Peyer's patch (tissue), 4 donors: ENCODE measurements at places on chromosomes 1 and 21.
A peak's percentile ranks its signal among the peaks of the same experiment; 100 is the strongest.

DNA sequence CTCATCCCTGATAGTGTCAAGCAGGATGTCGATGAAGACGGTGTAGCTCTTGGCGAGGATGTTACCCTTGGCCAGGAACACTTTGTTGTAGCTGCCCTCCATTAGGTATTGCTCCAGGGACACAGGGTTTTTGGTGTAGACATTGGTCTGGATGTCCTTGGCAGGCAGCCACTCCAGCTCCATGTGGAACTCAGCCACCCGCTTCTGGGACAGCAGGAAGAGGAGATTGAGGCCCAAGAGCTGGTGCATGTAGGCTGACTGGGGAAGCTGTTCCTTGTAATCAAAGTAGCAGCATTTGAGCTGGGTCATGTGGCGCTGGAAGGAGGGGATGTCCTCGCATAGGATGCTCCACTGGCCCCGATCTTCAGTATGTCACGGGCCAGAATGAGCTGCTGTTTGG is 9.5 kb downstream of the IL6R start:
- no peaks in the 10 kb centered on the region for H3K27me3 ChIP-seq
- no peak for DNase-seq
- H3K4me1 ChIP-seq, result peaks cover 4% of the 10 kb centered on the region
- H3K27ac ChIP-seq, result no peak overlapping the region
- H3K4me3 ChIP-seq, result no peak overlapping the region
- no peaks in the 10 kb centered on the region for H3K36me3 ChIP-seq

GRCh38 chr1:53508991-53509666 is 49.9 kb downstream of the DMRTB1 start:
- no peaks in the 10 kb centered on the region for H3K4me1 ChIP-seq
- H3K27ac ChIP-seq, result no peak overlapping the region
- no peaks in the 10 kb centered on the region for H3K36me3 ChIP-seq
- no peaks in the 10 kb centered on the region for H3K27me3 ChIP-seq

GRCh38 chr1:22089787-22090186 is 37.3 kb downstream of the CDC42 start:
- no peaks in the 10 kb centered on the region for H3K36me3 ChIP-seq
- no peak overlapping the region for H3K4me3 ChIP-seq
- no peaks in the 10 kb centered on the region for H3K4me1 ChIP-seq
- H3K27ac ChIP-seq, result no peak overlapping the region

DNA sequence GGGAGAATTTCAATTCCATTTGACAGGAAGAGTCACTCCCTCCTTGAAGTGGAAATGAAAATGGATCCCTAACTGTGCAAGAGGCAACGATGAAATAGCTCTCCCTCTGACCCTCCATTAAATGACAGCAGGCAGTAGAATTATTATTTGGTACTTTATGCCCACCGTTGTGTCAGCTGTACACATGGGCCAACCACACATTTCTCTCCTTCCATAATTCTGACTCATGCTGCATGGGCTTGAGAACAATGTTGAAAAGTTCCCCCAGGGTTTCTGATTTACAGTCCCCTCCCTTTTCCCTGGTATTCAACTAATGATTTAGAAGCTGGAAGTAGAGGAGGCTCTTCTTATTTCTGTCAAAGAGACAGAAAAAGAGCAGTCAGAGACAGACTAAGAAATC is 103.5 kb downstream of the RGS7 start:
- no peak overlapping the region for H3K27ac ChIP-seq
- H3K27me3 ChIP-seq, result no peaks in the 10 kb centered on the region
- H3K4me3 ChIP-seq, result no peak overlapping the region
- no peak for DNase-seq
- no peaks in the 10 kb centered on the region for H3K4me1 ChIP-seq
- no peaks in the 10 kb centered on the region for H3K36me3 ChIP-seq

DNA sequence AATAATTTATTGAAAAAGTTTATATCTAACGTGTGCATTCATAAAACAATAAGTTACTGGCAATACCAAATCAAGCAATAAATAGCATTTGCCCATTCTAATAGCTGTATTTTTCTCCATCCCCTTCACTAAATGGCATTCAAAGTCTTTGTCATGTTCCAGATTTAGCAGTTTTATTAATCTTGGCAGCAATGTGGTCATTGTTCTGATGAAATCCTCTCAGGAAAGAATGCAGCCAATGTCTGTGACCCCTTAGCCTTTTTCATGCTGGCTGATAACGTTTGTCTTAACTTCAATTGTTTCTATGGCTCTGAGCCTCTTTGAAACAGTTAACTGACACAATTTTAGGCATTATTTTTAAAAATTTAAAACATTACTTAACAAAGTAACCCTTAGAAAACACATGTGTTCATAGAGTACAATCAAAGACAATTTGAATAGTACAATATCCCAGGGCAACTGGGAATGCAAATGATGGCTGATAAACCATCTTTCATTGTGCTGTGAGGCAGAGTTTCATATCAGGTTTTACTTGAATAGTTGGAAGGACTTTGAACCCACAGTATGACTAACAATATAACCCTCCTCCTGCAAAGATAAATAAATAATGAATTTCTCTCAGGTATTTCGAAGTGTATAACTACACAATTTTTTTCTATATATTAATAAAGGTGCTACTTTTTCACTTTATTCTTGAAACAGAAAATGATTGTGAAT is 217.5 kb downstream of the LRRIQ3 start:
- H3K4me3 ChIP-seq, result no peak overlapping the region
- H3K4me1 ChIP-seq, result no peaks in the 10 kb centered on the region
- H3K27ac ChIP-seq, result no peak overlapping the region
- DNase-seq, result no peak
- no peaks in the 10 kb centered on the region for H3K36me3 ChIP-seq

GRCh38 chr21:43956019-43956669 is 56.0 kb upstream of the TRAPPC10 start:
- no peak overlapping the region for H3K4me3 ChIP-seq
- H3K4me1 ChIP-seq, result peaks cover 5% of the 10 kb centered on the region
- H3K27me3 ChIP-seq, result no peaks in the 10 kb centered on the region
- no peak for DNase-seq
- no peaks in the 10 kb centered on the region for H3K36me3 ChIP-seq

DNA sequence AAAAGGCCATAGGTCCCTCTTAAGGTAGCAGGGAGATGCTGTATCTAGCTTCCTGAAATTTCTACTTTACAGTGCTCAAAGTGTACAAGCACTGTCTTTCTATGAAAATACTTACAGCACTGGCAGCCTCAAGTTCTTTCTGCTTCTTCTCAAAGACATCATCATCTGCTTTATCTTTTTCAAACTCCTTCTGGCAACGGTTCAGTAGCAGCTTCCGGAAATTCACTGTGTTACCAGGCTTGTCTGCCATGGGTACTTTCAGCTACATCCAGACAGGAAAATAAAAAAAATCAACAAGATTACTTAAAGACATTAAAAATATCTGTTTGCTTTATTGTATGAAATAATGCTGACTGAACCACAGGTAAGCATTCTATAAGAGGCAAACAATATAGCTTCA is 77.9 kb upstream of the HP1BP3 start:
- no peaks in the 10 kb centered on the region for H3K4me1 ChIP-seq
- no peak overlapping the region for H3K4me3 ChIP-seq
- no peak for DNase-seq
- no peaks in the 10 kb centered on the region for H3K27me3 ChIP-seq

GRCh38 chr1:208479435-208479834 is 235.3 kb upstream of the PLXNA2 start:
- H3K27ac ChIP-seq, result no peak overlapping the region
- H3K36me3 ChIP-seq, result no peaks in the 10 kb centered on the region
- no peak overlapping the region for H3K4me3 ChIP-seq
- no peak for DNase-seq
- no peaks in the 10 kb centered on the region for H3K4me1 ChIP-seq
- H3K27me3 ChIP-seq, result no peaks in the 10 kb centered on the region

GRCh38 chr1:77283701-77284425 is 2.0 kb downstream of the AK5 start:
- no peaks in the 10 kb centered on the region for H3K4me1 ChIP-seq
- H3K27me3 ChIP-seq, result peaks cover 9% of the 10 kb centered on the region
- H3K4me3 ChIP-seq, result no peak overlapping the region
- no peaks in the 10 kb centered on the region for H3K36me3 ChIP-seq
- no peak overlapping the region for H3K27ac ChIP-seq

DNA sequence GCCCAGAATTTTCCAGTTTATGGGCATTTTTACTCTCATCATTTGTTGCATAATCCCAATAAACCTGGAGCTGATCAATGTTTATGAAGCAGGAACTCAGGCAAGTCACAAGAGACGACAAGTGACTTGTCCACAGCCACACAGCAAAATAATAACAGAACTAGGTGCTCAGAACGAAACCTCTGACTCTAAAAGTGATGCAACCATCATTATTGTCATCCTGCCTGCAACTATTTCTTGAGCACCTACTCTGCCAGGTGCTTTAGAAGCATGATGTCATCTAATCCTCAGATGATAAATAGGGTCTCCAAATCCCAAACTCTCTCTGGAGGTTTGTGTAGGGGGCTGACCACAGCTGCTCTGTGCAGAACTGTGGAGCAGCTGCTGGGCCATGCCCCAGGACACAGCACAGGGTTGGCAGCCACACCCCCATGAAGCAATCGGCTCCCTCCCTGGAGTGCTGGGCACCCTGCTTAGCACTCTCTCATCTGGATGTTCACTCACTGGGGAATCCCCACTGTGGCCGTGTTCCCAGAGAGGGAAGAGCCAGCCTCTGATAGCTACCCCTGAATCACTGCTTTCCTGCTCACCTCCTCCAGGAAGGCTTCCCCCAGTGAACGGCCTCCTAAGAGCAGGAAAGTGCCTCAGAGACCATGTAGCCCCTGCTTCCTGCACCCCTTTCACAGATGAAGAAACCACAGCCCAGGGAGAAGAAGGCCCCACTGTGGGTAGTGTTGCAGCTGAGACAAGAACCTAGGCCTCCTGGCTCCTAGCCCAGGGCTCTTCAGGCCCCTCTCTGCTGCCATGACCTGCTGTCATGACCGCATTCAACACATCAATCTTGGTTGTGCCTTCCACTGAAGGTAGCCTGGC is 2.1 kb downstream of the TTC22 start:
- H3K4me3 ChIP-seq, result no peak overlapping the region
- H3K36me3 ChIP-seq, result no peaks in the 10 kb centered on the region
- H3K4me1 ChIP-seq, result peaks cover 10% of the 10 kb centered on the region

DNA sequence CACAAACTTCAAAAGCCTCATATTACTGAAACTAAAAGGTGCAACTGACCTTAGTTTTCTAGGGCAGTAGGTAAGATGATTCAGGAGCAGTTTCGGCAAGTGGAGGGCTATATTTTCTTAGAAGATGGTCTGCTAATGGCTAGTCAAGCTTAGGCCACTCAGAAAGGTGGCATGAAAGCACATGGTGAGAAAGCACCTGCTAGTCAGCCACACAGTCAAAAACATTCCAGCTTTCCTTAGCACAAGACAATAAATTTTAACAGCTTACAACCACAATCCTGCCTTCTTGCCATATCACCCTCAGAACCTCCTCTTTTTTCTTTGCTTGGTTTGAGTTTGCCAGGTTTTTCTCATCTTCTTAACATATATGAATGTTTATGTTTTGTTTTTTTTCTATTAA is 81.1 kb upstream of the SLFNL1 start:
- H3K4me1 ChIP-seq, result peaks cover 13% of the 10 kb centered on the region
- no peaks in the 10 kb centered on the region for H3K27me3 ChIP-seq
- no peaks in the 10 kb centered on the region for H3K36me3 ChIP-seq
- no peak overlapping the region for H3K27ac ChIP-seq
- DNase-seq, result no peak
- H3K4me3 ChIP-seq, result no peak overlapping the region

- no peaks in the 10 kb centered on the region for H3K36me3 ChIP-seq
- peak overlapping the region; percentile 81 for H3K4me3 ChIP-seq
- DNase-seq, result no peak
- H3K4me1 ChIP-seq, result no peaks in the 10 kb centered on the region
Observed at GRCh38 chr1:150152182-150152536, 2.4 kb downstream of the PLEKHO1 start.

GRCh38 chr1:159175571-159175970 is 4.2 kb downstream of the CADM3 start:
- no peak for DNase-seq
- H3K27me3 ChIP-seq, result peaks cover 11% of the 10 kb centered on the region
- no peak overlapping the region for H3K4me3 ChIP-seq
- H3K4me1 ChIP-seq, result no peaks in the 10 kb centered on the region
- no peak overlapping the region for H3K27ac ChIP-seq

DNA sequence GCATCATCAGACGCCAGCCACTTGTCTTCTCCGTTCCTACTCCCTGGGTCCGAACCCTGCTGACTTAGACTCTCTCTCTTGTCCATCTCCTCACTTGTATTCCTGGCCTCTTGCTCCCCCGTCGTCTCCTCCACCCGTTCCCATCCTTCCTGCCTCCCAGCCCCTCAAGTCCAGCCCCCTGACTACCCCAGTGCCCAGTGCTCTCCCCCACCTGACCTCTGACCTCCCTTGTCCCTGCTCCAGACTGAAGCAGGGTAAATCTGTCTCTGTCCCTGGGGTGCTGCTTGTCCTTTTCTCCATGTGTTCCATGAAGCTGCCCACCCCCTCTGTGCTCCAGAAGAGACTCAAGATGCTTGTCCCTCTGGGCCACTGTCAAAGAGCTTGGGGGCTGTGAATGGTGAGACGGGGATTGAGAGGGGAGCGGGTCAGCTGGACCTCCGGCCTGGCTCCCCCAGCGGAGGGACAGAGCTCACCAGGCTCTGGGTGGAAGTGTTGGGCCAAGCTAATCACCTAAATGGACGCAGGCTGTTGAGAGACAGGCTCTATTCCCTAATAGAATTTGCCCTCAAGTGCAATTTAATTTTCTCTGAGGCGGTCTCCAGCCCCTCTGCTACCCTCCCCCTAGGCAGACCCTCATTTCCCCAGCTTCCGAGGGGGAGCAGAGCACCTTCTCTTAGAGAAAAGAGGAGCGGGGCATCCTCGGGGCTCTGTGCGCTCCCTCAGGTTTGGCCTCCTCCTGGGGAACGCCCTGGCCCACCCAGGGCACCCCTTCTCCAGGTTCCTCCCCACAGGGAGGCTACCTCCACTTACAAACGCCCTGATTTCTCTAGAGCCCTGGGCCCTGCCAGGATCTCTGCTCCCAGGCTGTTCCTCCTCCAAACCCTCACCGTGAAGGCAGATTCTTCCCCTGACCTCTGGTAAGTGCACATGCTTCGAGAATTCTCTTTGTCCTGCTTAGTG is 11.0 kb upstream of the LHX4 start:
- H3K27ac ChIP-seq, result no peak overlapping the region
- H3K4me3 ChIP-seq, result no peak overlapping the region
- no peaks in the 10 kb centered on the region for H3K36me3 ChIP-seq

- peaks cover 5% of the 10 kb centered on the region for H3K4me1 ChIP-seq
- no peaks in the 10 kb centered on the region for H3K27me3 ChIP-seq
Observed at GRCh38 chr21:41369105-41369919, 7.5 kb downstream of the MX2 start.

DNA sequence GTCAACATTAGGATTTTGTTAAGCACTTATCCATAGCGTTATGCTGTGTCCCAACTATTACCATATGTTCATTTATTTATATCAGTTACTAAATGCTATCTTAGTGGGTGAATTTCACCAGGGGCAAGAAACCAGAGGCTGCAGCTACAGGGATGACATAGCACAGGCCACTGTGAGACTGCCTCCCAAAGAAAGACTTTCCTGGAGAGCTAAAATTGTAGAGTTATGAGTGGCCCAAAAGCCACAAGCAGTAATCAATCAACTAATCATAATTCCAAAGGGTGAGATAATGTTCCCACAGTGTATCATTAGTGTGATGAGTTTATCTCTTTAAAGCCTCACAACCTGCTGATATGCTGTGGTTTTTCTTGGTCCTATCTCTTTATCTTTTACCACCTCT is 3.8 kb upstream of the TGFB2 start:
- no peaks in the 10 kb centered on the region for H3K36me3 ChIP-seq
- H3K4me3 ChIP-seq, result no peak overlapping the region
- H3K4me1 ChIP-seq, result no peaks in the 10 kb centered on the region
- H3K27me3 ChIP-seq, result peaks cover 8% of the 10 kb centered on the region
